Fibroblast of skin of abdomen (primary cell): ENCODE measurements at places on chromosomes 12 and 14.
A peak's percentile ranks its signal among the peaks of the same experiment; 100 is the strongest.

DNA sequence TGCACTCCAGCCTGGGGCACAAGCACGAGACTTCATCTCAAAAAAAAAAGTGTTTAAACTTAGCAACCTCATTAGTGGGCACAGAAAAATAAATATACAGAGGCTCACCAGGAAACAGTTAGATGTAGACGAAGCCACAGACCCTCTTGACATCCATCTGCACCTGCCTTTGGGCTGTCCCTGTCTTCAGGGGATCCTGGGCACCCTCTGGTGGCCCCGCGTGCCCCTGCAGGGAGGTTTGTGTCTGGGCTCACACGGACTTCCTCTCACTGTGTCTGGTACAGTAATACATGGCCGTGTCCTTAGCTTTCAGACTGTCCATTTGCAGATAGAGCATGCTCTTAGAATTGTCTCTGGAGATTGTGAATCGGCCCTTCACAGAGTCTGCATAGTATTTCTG, 916.5 kb downstream of the TMEM121 start:
- no peak for DNase-seq

DNA sequence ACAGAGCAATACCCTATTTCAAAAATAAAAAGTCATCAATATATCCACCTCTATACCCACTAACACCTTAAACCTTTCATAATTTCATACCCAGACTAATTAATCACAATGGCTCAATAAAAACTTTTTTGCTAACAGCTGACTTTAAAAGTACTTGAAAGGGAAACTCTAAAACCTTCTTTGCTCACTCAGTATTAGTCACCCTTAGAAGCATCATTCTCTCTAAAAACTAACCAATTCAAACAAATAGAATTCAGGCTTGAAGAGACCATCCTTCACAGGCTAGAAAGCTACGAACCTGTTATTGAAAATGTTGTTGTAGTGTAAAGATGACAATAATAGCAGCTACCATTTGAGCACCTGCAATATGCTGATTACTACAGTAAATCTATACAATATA, 37.2 kb downstream of the HECTD1 start:
- no peak for DNase-seq

- peak; percentile 91 for DNase-seq
These were observed at the start of gene FRS2 for GRCh38 chr12:69470189-69471075. FRS2 (plus strand) TSS chr12:69470388; CDS start chr12:69569031, 98,643 bp downstream.

- no peak for DNase-seq
These were observed 5.1 kb downstream of the BCL7A start for GRCh38 chr12:122026706-122027333.

- no peak for DNase-seq
These were observed 81.1 kb downstream of the MAP1LC3B2 start for GRCh38 chr12:116640281-116640680.

DNA sequence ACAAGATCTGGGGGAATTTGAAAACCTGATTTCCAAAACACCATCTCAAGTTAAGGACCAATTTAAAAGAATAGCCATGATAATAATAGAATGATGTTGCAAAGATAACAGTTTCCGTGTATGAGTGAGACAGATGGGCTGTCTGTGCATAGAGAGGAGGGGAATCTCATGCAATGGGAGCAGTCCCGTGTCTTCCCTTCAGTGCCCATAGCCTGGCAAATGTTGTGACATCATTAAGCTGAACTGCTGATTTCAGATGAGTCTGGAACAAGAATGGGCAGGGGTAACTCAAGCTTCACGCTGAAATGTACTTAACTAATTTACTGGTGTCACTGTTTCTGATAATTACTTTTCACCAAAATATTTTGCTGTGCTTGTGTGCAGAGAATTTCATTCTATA, 454.0 kb downstream of the FOXG1 start:
- no peak for DNase-seq

- no peak for DNase-seq
These were observed 150.4 kb downstream of the PHETA1 start for GRCh38 chr12:111218499-111218898.

DNA sequence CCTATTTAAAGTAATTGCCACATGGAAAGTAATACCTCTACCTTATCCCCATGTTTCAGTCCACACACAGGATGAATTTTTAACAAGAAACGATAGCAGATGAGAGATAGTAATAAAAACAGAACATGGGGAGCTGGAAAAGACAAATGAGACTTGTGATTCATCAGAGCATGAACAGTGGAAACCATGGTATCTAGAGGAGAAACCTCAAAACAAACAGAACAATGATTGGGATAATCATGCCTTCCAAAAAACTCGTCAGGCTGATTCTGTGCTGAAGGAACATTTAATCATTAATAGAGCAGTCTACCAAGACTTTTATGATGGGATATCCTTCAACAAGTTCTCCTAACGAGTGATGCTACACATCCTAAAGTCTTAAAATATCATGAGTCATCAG, 1390.7 kb downstream of the FSCB start:
- DNase-seq: no peak
